ENCODE measurements at places on chromosomes 6 and 20.
A peak's percentile ranks its signal among the peaks of the same experiment; 100 is the strongest.

DNA sequence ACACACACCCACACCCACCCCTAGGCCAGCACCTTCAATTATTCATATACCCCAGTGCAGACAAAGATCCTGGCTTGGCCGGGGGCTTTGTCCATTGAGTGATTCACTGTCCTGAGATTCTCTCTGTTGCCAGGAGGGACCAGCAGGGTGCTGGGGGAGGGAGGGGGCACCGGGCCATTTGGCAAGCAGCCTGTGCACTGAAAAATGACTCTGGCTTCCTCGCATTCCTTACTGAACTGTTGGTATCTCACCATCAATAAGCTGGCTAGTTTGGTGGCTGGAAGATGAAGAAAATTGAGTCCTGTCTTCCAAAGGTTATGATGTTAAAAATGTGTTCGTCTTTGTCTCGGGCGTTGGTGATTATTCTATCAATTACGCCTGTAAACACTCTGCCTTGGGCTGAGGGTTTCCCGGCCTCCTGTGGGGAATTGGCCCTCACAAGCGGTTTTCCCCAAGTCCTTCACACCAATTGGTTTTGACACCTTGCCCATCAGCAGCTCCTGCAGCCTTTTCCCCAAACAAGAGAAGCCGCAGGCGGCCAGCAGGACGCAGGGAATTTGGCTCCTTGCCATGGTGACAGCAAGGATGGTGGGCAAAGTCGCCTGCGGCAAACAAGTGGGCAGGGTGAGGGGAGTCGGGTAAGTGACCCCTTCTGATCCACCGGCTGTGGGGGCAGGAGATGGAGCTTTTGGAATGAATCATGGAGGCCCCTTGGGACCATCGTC lies 4.9 kb downstream of the VSTM2L start:
- peak; percentile 69 for DNase-seq

DNA sequence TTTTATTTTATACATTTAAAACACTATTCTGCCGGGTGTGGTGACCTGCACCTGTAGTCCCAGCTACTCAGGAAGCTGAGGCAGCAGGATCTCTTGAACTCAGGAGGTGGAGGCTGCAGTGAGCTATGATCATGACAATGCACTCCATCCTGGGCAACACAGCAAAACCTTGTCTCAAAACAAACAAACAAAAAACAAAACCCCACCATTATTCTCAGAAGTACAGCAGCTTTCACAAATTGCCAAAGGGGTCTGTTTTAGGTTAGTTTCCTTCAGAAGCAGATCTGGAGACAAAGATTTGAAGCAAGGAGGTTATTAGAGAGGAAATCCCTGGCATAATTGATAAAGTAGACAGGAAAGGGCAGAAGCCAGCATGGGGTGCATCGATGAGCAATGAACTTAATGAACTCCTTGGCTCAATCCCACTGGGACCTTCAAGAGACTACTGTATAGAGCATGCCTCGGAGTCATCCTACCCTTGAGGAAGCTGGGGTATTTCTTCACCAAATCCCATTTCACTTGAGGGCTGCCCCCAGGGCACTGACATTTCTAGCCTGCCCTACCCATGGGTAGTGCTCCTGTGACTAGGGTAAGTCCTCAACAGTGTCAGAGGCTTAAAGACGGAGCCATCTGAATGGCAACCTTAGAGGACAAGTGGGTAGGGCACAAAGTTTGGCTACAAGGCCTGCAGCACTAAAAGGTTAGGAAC lies 43.2 kb upstream of the DDR1 start:
- DNase-seq, result no peak

DNA sequence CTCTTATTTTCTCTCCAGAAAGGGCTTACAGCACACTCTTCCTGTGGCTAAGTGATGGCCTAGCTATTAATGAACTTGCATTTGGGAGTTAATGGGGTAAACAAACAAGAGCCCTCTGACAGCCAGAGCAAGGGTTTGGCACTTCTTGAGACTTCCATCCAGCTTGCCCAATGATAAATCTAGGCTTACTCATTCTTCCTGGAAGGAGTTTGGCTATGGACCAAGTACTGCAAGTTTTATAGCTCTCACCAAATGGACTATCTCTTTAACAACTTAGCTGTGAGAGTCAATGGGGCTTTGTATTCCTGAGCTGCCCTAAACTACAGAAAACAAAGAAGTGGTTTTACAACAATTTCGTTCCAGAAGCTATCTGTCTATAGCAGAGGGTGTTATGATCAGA lies 16.7 kb upstream of the PI3 start:
- peak; percentile 19 for DNase-seq

DNA sequence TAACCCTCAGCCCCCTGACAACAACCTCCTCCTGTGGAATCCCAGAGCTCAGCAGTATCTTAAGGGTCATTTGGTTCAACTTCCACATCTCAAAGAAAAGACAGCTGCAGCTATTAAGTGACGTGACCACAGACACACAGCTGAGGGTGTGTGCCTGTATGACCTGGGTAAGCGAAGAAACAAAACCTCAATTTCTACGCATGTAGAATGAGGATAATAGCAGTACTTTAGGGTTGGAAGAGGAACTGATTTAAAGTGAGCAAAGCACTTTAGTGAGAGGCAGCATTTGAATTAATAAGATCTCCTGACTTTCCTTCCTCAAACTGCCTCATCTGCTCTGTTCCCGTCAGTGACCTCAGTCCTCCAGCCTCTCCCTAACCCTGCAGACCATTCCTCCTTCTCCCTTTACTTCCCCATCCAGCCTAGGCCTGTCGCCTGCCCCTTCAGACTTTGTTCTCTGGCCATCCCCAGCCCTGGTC lies 6.8 kb upstream of the ARMC2 start:
- no peak for DNase-seq

- DNase-seq, result no peak
Measured at GRCh38 chr6:20021795-20022194, 184.6 kb downstream of the ID4 start.

- DNase-seq, result no peak
Measured at GRCh38 chr20:3804254-3804751, 8.2 kb downstream of the CDC25B start.

GRCh38 chr20:10985536-10985935 lies 311.7 kb upstream of the JAG1 start:
- no peak for DNase-seq

GRCh38 chr6:135880066-135880972 lies 28.8 kb downstream of the PDE7B start:
- no peak for DNase-seq

DNA sequence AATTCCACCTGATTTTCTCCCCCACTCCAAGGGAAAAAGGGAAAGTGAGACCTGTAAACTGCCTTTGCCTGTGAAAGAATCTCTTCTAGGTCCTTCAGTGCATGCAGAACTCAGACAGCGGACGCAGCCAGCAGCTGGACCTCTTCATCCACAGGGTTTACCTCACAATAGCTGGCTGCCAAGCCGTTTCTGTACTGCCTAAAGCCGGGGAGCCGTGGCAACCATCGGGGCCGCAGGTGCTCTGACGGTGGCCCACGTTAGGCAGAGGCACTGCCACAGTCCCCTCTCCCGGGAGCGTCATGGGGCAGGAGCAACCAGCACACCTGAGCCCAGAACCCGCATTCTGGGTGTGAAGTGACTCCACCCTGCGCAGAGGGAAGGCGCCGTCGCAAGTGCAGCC lies 206.1 kb downstream of the TTLL2 start:
- no peak for DNase-seq

- no peak for DNase-seq
Measured at GRCh38 chr6:139236105-139236504, 55.7 kb downstream of the TXLNB start.

All from HS-27A (cell line).